AG10803 (cell line): ENCODE measurements at places on chromosomes 16 and 17.

DNA sequence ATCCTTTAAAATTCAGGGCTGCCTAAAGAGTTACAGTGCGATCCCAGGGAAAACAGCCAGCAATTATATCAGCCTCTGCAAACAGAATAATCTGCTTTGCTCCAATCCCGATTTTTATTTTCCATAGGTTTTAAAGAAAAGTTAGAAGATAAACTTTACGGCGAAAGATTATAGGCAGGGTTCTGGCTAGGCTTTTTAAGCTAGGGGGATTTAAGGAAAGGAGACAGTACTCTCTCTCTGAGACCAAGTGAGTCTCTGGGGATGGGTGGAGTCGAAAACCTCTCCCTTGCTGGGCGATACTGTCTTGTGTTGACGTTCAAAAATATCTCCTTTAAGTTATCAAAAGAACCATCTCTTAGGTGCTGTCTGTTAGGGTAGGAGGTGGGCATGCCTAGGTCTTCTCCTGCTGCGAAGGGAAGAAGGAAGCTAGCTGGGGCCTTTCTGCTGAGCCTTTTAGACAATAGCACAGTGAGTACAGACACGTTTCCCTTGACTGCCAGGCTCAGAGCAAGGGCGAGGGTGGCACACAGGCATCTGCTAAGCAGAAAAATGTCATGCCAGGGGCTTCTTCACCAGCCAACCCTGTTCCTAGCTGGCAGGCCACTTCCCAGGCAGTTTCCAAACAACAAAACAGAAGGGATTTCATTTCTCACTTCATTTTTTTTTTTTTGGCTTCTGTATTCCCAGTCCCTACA is 167.9 kb upstream of the MAF start:
- DNase-seq: no peak

- DNase-seq: no peak
Observed at GRCh38 chr16:52407778-52408177, 139.2 kb downstream of the TOX3 start.

DNA sequence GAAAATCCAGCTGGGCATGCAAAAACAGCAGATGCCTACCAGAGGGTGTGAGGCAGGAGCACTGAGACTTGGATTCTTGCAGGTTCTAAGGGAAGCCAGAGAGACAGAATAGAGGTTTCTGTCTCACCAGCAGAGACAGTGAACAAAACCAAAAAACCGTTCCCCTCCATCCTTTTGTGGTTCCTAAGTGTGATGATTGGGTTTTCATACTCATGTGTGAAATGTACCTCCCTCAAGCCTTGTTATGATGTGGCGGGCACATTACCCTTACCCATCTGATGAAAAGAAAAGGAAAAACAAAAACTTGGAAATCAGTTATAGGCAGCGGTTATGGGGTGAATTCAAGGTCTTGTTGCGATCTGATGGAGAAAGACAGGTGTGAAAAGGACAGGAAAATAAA is 172.6 kb upstream of the CDH13 start:
- no peak for DNase-seq

DNA sequence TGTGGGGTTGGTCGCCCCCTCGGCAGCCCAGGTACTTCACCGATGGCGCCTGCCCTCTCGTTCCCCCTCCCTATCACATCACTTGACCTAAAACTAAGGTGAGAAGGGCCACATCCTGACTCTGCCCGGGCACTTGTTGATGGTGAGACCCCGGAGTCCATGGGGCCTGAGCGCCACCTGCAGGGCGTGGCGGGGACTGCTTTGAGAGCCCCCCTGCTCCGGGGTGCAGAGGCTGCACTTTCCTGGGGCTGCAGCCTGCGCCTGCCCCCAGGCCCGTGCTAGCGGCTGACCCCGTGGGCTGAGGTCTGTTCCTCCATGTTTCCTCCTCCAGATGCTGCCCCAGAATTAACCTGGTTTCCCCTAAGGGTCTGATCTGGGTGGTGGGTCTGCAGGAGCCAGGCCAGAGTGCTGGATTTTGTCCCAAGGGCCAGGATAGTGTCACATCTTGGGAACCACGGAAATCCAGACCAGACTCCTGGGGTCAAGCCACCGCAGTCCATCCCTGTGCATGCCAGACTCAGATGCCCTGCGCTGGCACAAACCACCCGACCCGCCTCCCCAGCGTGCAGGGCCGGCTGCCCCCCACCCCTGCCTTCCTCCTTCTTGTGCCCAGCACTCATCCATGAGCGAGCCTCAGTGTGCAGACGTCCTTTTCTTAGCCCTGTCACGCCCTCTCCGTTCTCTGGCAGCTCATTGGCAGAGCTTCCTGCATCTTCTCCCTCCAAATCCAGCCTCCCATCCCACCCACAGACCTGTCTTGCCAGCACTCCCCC is 2.7 kb downstream of the NDUFAF8 start:
- peak; percentile 23 for DNase-seq

DNA sequence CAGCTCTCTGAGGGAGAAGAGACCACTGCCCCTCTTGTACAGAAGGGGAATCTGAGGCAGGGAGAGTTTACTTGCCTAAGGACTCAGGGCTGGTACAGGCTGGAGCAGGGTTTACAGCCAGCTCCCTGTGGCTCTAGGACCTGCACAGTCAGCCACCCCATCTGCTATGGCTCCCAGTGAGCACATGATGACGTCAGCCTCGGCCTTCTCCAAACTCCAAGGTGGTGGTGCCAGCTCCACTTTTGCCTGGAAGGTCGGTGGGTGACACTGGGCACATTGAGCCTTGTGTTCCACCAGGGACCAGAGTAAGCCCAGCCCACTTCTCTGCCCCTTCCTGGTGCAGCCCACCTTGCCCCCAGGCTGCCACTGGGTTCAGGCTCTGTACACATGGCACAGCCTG is 202.2 kb downstream of the ENGASE start:
- DNase-seq: no peak

DNA sequence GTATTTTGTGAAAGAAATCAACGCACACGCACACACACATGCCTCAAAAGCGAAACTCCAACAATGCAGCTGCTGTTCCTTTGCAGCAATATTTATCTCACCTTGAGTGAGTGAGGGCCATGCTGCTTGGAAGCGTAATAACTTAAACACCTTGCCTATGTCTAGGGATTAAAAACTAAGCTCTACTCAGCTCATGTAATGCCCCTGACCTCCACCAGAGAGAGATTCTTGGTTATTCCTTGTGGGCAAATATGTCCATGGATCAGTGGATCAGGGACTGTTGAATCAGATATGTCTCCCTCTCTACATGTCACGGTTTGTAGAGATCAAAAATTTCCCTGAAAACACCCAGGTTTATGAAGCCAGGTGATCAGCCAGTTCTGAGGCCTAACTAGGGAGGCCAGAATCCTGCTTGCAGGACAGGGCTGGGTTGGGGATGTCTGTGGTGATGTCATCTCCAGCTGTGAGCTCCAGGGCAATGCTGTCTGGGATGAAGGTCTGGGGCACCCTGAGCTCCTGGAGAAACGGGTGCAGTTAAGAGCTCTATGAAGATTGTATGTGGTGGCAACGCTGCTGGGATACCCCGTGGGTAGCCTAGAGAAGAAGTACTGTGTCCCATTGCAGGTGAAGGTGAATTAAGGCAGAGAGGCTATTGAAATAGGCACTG is 149.4 kb downstream of the KCNJ12 start:
- DNase-seq: no peak

GRCh38 chr16:89361751-89362539 is 128.4 kb downstream of the ANKRD11 start:
- no peak for DNase-seq

- DNase-seq: peak; percentile 69
Observed at GRCh38 chr17:20930081-20930760, 112.6 kb downstream of the USP22 start.

DNA sequence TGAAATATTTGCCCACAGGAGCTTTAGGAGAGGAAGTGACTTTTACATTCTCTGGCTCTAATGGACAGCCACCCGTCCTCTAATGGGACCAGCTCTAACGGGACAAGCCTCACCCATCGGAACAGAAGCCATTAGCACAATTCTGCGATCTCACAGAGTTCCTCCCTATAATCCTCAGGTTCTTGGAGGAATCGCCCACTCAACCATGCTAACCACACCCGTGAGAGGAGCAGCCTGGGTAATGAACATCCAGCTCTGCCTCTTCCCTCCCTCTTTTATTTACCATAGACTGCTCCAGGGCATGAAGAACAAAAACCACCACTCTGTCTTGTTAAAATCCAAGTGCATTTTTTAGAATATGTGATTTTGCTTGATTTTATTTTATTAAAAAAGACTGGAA is 6.8 kb downstream of the SLC35B1 start:
- DNase-seq: no peak

- no peak for DNase-seq
Observed at GRCh38 chr17:7191069-7191468, 11.9 kb upstream of the ASGR1 start.

DNA sequence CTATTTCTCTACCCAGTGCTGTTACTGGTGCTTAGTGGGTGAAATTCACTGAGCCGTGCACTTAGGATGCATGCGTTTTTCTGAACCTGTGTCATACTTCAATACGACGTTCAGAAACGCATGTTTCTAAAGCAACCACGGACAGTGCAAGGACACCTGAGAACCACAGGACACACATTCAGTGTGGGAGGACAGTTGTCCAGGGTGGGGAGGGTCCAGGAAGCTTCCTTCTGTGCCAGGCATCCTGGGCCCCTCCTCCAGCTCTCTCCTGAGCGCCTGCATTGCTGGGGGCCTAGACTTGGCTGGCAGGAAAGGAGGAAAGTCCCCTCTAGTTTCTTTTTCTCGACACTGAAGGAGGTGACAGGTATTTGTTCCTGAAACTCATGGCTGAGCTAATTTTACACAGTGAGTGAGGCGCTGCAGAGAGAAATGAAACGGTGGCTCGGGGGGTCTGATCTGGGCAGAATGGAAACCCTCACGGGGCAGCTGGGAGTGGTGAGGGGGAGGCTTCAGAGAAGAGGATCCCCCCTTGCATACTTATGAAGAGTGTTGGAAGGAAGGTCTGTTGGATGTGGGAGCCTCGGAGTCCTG is 89.9 kb downstream of the IRF8 start:
- no peak for DNase-seq

DNA sequence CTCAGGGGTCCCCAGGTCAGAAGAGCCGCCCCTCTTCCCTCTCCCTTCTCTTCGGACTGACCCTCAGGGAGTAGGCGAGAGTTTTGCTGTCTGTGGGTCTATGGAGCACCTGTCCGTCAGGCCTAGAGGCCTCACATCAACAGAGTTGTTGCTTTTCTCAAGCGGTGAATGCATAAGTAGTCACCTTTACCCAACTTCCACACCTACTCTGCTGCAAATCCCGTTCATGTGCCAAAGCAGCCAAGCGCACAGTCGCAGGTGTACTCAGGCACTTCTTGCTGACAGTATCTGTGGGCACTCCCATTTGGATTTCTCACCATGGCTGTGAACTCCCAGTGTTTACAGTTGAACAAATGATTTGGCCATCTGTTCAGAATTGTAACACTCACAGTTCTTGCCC is 4.0 kb upstream of the FA2H start:
- no peak for DNase-seq

DNA sequence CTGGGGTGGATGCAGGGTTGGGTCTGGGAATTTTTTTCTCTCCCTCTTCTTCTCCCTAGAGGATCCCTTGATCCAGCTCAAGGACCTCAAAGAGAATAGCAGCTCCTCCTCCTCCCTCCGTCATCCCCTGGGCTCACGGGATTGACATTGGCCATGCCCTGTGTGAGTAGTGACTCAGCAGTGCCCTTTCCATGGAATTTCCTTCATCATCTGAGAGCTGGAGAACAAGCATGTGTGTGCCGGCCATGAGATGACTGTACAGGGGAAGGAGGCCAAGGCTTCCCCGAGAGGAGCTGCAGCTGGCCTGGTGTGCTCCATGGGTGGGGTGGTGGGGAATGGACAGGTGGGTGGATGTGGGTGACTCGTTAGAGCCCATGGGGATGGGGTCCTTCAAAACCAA is 8.9 kb upstream of the WSCD1 start:
- peak; percentile 42 for DNase-seq

DNA sequence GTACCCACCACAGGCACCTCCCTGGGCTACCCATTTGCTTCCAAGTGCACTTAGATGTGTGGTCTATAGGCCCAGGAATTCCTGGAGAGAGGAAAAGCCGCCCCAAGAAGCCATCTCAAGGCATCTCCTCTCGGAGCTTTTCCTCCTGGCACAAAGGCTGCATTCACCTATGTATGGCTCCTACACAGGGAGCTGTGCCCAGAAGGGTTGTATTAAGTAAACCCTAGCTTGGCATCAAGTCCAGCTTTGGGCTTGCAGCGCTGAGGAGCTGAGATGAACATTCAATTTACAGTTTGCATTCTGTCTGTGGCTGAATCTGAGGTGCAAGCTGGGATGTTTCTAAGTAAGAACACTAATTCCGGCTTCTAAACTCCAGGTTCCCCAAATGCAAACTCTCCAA is 81.3 kb downstream of the CDYL2 start:
- DNase-seq: no peak

DNA sequence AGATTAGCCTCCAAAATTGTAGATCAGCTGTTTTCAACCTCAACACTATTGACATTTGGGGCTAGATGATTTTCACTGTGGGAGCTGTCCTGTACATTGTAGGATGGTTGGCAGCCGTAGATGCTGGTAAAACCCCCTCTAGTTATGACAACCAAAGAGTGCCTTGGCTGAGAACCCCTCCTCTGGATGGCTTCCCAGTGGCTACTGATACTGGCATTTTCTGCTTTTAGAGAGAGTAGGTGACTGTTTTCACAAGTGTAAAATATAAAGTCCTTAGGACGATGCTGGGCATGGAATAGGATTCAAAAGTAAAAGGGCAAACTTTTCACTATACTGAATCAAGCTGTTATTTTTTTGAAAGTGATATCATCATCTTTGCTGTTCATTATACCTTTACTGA is 1048.8 kb upstream of the EEF2KMT start:
- no peak for DNase-seq

DNA sequence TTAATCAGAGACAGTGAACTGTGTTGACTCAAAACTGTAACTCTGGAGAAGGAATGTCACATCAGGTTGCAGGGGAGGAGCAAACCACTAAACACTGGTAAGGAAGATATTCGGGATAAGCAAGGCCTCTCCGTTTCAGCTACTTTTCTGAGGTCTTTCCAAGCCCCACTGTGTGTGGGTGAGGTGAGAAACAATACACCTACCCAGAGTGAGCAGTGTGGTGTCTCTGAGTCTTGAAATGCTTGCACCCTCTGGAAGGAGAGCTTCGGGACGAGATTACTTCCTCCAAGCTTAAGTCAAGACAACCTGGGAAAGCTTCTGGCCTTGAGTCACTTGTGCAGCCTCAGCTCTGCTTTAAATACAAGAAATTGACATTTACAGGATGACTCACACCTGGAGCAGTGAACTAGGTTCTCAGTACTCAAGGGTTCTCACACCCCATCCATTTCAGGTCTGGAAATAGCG is 2.5 kb upstream of the MAP3K14 start:
- no peak for DNase-seq

GRCh38 chr17:20992987-20993862 is 49.6 kb downstream of the USP22 start:
- DNase-seq: peak; percentile 62
